ENCODE measurements at places on chromosomes 7 and 10. TPM values are rescaled to one million over a fixed set of nuclear protein-coding genes. Genes with fewer than 3 reads are reported as not detected.

GRCh38 chr10:100182281-100182680, 3.5 kb downstream of the ERLIN1 start:
- no peak for DNase-seq
- H3K27ac ChIP-seq, result no peak overlapping the region
- H3K4me3 ChIP-seq, result no peak overlapping the region
- peaks cover 13% of the 10 kb centered on the region for H3K4me1 ChIP-seq
- H3K36me3 ChIP-seq, result peaks cover 14% of the 10 kb centered on the region

The NPSR1 gene
- not detected for total RNA-seq

- H3K27ac ChIP-seq, result no peak overlapping the region
- H3K27me3 ChIP-seq, result no peaks in the 10 kb centered on the region
- H3K4me1 ChIP-seq, result peaks cover 5% of the 10 kb centered on the region
- DNase-seq, result no peak
These were observed 1.5 kb downstream of the CYP3A7 start for GRCh38 chr7:99733448-99733847.

DNA sequence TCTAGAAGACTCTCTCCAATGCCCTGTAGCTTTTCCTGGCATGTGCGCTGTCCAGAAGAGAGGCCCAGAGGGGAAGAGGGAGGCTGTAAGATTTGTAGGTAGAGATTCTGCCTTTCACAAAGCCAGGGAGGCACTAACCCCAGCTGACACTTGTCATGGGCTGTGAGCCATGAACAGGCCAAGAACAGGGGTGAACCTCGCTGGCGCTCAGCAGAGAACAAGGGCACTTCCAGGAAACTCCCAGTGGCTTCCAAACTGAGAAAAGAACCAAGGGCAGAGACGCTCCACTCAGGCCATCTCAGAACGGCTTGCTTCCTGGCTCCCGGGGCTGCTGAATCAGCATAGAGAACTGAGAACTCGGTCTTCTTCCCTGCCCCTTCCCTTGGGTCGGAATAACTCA, 257.8 kb upstream of the ZNF32 start:
- peaks cover 3% of the 10 kb centered on the region for H3K4me1 ChIP-seq
- H3K27ac ChIP-seq, result no peak overlapping the region
- no peaks in the 10 kb centered on the region for H3K27me3 ChIP-seq
- H3K4me3 ChIP-seq, result no peak overlapping the region
- no peaks in the 10 kb centered on the region for H3K36me3 ChIP-seq
- peak; percentile 28 for DNase-seq

The TUBAL3 gene
- not detected for total RNA-seq

All from cardiac muscle cell (in vitro differentiated cells and primary cell).